Stimulated activated CD8-positive, alpha-beta memory T cell treated with anti-CD3 and anti-CD28 coated beads, Interleukin-7, amount 100 ng/mL, for 4 hours (primary cell): ENCODE measurements at places on chromosomes 5 and 9.

DNA sequence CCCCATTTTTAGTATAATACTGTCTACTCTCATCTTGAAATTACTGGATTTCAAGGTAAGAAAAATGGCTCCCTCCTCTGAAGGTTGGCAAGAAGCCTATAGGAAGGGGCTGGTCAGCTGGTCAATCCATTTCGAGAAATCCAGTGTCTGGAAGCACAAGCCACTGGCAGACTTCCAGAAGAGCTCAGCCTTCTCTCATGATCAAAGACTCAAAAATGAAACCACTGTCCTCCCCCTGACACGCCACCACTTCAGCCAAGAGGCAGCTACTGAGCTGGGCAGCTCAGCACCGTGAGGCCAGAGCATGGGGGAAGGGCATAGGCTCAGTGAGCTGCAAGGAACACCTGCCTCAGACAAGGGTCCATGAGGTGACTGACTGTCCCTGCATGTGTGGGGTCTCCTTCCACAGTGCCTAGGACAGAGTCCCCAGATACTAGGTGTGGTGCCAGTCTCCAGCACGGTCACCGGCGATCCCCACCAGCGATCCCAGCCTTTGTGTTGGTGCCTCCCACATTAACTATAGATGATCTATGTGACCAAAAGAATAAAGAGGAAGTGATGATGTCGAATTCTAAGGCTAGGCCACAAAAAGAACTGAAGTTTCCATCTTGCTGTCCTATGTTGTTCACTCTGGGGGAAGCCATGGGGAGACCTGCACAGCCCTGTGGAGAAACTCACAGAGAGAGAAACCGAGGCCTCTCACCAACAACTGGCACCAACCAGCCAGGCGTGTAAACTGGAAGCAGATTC is 100.1 kb upstream of the LRRTM2 start:
- no peak for DNase-seq

- DNase-seq, result no peak
Measured at GRCh38 chr9:98039607-98040017, 16.9 kb upstream of the NANS start.

- DNase-seq, result no peak
Measured at GRCh38 chr5:56516441-56516840, 283.3 kb upstream of the ANKRD55 start.

DNA sequence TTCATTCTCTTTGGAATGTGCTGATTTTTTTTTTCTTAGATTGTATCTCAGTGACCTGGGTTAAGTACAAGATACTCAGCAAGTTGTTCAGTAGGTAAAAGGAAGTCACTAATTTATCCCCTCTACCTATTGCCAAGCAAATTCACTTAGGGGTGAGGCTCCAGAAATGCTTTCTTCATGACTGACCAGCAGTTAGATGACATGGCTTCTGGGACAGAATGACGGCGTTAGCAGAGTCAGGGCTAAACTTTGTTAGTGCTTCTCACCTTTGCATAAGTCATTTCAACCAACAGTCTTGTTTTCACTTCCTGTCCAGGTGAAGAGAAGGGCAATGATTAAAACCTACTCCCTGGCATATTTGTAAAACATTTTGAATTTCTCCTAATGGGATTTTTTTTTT is 20.2 kb upstream of the MTAP start:
- DNase-seq, result no peak

GRCh38 chr9:118938581-118938980 is 430.7 kb downstream of the BRINP1 start:
- no peak for DNase-seq

- no peak for DNase-seq
Measured at GRCh38 chr5:135195270-135195608, 161.2 kb upstream of the PITX1 start.

DNA sequence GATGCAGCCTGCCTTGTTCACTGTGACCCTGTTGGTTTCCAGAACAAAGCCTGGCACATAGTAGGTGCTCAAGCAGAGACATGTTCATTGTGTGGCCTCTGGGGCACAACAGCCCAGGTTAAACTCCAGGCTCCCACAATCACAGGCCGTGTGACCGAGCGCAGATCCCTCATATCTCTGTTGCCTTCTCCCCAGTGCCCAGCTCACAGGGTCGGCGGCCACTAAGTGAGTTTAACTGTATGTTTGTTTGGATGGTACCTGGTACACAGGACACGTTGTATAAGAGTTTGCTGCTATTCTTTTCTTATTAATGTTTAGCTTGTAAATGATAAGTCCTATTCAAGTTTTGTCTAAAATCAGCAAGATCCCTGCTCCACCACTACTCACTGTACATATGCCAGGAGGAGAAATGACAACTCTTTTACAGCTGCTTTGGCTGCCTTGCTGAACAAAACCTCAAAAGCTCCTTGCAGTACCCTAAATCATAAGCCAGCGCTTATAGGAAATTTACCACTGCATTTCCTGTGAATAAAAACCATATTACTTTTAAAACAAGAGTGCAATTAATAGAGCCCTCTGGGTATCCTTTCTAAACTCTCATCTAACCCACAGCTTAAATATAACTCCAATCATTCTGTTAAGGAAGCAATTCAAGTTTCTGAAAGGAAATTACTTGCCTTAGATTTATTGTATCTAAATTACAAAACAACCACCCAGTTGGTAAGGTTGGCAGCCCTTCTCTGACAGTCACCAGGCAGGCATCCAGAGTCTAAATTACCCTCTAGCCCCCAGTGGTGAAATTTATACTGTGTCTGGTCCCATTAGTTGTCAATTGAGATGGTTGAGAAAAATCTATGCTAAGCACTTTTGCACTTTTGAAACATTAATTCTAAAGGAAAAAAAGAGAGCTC is 379.4 kb downstream of the SEMA5A start:
- DNase-seq, result no peak

DNA sequence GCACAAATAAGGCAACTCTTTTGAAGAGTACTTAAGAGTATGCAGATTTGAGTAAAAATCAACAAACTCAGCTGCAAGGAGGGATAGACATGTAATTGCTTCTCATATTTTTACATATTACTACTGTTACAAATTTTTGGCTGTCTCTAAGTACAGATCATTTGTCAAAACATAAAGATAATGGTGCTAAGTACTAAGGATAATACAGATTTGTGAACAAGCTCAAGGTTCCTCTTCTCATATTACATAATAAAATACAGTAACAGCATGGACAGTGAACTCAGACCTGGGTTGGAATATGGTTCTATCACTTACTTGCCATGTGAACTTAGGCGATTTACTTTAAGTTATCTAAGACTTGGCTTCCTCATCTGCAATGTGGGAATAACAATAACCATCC is 168.0 kb downstream of the AP3B1 start:
- DNase-seq, result no peak

DNA sequence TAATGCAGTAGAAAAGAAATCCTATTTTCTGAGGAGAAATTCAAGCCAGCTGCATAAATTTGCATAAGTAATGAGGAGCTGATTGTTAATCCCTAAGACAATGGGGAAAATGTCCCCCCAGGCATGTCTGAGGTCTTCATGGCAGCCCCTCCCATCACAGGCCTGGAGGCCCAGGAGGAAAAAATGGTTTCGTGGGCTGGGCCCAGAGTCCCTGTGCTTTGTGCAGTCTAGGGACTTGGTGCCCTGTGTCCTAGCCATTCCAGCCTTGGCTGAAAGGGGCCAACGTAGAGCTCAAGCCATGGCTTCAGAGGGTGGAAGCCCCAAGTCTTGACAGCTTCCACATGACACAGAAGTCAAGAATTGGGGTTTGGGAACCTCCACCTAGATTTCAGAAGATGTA is 357.5 kb downstream of the SPATA31D1 start:
- no peak for DNase-seq

DNA sequence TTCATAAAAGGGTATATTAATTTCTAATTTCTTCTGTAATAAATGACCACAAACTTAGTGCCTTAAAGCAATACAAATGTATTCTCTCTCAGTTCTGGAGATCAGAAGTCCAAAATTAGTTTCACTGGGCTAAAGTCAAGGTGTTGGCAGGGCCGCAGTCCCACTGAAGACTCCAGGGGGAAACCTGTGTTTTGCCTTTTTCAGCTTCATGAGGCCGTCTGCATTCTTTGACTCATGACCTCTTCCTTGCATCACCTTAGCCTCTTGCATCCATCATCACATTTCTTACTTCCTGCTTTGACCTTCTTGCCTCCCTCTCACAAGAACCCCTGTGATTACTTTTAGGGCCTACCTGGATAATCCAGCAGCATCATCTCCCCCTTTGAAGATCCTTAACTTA is 42.0 kb upstream of the ALDH1B1 start:
- DNase-seq, result no peak

GRCh38 chr9:117315236-117315635 is 99.6 kb downstream of the ASTN2 start:
- DNase-seq, result no peak

GRCh38 chr5:173299820-173300219 is 28.4 kb downstream of the STC2 start:
- DNase-seq, result no peak

DNA sequence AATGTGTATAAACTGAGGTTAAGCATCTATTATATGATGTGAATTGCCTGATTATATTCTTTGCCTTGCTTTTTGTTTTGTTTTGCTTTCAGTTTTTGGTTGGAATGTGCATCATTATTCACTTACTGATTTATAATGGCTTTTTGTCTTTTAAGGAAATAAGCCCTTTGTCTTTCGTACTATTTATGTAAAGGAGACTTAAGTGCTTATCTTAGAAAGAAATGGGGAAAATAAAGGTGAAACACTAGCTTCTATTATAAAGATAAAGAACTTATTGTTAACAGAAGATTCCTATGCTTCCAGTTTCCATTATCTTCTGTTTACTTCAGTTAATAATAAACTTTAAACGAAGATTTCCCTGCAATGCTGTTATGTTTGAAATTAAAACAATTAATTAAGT is 23.3 kb downstream of the COX7C start:
- DNase-seq, result no peak

- no peak for DNase-seq
Measured at GRCh38 chr9:89149726-89150125, 28.9 kb downstream of the SHC3 start.

GRCh38 chr5:21219251-21219650 is 1231.3 kb upstream of the CDH18 start:
- no peak for DNase-seq

DNA sequence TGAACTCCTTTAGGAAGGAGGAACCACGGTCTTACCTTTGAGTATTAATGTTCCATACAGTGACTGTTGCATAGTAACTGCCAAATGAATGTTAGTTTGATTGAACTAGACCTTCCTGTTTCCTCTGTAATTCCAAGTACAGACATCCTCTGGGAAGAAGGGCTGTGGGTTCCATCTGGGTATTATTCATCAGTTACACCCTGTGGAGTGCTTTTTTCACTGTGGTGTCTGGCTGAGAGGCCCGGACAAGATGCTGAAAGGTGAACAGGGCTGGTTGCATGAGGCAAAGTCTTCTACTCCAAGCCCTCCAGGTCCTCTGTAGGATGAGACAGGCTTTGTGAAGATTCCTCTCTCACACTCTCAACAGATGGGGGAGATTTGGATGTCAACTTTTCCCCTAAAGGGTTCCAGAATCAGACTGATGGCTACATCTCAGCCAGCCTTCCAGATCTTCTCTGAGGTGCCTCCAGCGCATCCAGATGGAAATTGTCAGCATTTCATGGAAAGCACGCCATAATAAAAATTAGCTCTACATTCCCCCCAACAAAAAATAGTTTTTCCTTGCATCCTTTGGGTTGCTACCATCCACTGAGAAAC is 230.9 kb downstream of the GAS1 start:
- no peak for DNase-seq

DNA sequence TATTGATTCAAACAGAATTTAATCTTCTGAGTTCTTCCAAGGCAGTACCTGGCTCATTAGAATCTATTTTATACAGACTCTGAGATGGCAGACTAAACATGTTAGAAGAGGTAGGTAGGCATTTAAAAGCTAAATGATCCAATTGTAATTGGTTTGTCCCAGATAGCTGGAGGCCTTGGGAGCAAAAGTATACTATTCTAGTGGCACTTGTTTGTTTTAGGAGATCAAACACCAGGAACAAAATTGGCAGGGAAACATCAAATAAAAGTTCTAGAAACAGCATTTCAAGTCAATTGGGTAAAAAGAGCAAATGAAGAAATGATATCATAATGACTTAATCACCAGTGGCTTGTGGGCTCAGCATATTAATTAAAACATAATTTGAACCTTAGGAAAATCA is 521.4 kb downstream of the PRR16 start:
- no peak for DNase-seq

DNA sequence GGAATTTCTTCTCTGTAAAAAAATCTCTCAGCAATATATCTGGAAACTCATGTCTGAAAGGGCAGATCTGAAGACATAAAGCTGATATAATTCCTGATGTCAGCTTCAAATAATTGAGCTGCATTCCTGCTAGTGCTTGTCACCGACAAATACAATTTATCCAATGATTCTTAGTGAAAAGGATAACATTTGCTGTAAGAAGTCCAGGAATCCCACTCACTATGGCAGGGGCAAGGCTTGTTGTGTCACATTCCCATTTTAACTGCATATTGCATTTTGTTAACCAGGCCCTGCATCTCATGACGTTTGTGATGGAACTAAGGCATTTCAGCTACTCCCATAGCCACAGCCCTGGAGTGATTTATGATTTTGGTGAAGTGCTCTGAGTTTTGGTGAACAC is 160.1 kb upstream of the DAB2 start:
- no peak for DNase-seq

DNA sequence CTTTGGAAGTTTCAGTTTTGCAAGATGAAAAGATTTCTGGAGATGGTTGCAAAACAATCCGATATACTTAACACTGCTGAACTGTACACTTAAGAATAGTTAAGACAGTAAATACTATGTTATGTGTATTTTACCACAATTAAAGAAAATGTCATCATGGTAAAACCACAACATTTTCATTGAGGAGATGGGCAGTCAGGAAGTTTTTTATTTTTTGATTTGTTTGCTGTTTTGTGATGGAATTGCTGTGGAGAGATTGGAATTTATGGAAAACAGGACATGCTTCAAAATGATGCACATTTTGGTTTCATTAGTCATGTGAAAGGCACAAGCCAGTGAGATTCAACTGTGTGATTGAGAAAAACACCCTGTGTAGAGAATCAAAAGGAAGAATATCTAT is 90.5 kb upstream of the AGXT2 start:
- DNase-seq, result no peak

- DNase-seq, result no peak
Measured at GRCh38 chr5:133818031-133818431, 150.4 kb downstream of the C5orf15 start.

GRCh38 chr9:71665247-71665646 is 103.1 kb downstream of the CEMIP2 start:
- DNase-seq, result no peak

- DNase-seq, result no peak
Measured at GRCh38 chr5:133453831-133454230, 158.5 kb downstream of the FSTL4 start.

- DNase-seq, result no peak
Measured at GRCh38 chr9:93091056-93091452, 5.0 kb upstream of the CARD19 start.
